ENCODE measurements at places on chromosomes 2 and 18.

DNA sequence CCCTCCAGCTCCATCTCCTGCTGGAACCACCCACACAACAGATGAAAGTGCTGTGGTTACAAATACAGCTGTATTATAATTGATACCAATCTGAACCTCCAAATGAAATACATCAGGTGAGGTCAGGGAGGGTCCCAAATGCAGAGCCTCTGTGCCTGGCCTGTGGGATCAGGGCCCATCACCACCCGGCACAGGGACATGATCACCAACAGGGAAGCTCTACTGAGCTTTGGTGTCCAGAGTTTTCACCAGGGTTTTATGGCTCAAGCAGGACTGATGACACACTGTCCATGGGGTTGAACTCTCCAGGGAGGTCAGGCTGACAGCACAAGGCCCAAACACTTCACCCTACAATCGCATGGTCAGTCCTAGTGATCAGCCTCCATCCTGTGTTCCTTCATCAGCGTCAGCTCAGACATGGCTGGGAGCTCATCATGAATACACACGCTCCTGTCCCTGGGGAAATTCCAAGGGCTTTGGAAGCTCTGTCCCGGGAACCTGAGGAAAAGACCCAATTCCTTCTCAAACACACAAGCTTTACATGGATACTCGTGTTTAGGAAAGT is 3.9 kb upstream of the PXDN start:
- no peak for DNase-seq

- no peak for DNase-seq
Measured at GRCh38 chr2:100391735-100392515, 25.5 kb downstream of the CHST10 start.

DNA sequence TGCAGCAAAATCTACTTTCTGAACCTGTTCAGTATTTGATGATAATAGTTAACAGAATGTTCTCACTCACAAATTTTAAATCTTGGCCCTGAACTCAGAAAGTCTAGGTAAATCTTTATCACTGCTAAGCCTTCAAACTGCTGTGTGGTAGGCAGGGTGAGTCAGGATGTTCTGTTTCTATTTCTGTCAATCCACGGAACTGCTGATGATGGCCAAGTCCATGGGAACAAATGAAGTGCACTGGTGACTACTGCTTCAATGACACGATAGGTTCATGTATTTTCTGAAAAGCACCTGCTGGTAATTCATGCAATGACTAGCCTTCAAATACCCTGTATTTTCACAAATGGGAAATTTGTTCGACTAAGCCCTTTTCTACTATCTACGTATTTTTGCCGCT is 14.2 kb downstream of the NIFK start:
- peak; percentile 17 for DNase-seq

DNA sequence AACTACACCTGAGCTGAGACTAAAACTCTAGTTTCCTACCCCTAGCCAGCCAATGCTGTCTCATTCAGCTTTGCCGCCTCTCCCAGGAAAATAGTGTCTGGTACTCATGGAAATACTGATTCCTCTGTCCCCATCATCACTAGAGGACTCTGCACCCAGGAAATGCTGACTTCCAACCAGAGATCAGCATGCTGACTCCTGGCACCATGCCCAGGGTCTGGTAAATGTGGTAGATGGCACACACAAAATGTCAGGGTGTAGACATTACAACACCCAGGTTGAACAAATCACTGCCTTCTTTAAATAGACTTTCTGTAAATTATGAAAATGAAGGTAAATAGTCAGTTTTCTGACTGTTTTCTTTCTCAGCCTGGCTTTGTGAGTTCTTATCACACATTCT is 307.3 kb upstream of the CHAC2 start:
- no peak for DNase-seq

GRCh38 chr18:75581336-75582131 is 154.0 kb upstream of the SMIM21 start:
- no peak for DNase-seq

- DNase-seq: no peak
Measured at GRCh38 chr2:36731941-36732672, 35.6 kb downstream of the VIT start.

- DNase-seq: no peak
Measured at GRCh38 chr2:9373047-9373446, 50.3 kb downstream of the ITGB1BP1 start.

DNA sequence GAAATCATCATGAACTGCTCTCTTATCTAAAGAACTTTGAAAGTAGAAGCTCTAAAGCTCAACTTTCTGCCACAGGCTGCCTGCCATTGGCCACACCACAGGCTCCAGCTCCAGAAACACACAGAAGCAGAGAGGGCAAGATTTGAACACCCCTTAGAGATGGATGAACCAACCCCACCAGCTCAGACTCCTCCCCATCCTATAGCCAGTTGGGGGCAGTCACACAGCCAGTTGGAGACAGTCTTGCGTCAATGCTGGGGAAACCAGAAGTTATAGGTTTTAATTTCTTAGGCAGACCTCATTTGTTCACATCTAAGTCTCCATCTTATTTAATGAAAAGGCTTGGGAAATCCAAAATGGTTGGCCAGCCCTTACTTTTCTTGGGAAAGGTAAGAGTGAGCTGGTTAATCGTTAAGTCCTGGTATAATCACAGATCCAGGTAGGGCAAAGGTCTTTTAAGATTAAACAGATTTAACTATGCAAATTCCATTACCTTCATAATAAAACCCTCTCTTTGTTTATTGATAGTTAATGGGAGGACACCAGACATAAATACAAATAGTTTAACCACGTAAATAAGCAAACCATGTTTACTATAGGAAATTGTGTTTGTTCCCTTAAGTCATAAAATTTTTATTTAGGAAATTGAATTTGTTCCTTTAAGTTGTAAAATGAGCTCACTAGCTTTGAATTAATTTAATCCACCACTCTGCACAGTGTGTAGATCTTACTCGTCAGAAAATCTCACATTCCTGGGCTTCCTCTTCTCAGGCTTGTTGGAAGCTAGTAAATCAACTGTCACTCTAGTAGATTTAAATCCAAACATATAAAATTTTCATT is 28.0 kb downstream of the MRO start:
- no peak for DNase-seq

DNA sequence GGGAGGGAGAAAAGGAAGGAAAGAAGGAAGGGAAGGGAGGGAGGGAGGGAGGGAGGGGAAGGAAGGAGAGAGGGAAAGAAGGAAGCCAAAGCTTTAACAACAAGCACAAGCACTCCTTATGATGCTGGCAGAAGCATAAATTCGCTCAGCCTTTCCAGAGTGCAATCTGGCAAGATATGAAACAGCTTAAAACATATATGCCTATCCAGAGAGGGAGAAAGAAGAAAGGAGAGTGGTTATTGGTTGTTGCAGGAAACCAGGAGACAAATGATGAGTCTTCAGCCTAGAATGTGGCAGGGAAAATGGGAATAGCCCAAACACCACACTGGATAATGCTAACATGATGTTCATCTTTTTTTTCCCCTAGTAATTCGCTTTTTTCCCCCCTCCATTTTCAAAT is 64.0 kb downstream of the STPG4 start:
- DNase-seq: no peak

GRCh38 chr2:19774805-19775176 is 127.0 kb downstream of the TTC32 start:
- no peak for DNase-seq

- DNase-seq: no peak
Measured at GRCh38 chr2:109243526-109244303, 114.7 kb downstream of the SH3RF3 start.

DNA sequence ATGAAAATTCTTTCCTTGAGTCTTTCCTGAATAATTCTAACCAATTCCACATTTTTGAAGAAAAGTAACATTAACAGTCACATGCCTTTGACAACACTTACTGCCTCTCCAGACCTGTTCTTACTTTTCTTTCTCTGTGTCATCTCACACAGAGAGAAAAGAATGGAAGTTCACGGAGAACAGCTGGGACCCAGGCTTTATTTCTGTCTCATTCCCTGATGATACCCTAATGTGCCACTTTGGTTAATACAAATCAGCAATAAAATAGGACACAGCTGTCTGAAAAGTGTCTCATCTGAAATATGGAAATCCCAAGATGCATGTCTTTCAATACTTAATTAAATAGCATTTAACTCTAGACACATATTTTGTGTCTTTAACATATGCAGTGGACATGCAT is 42.1 kb upstream of the RAB27B start:
- no peak for DNase-seq

DNA sequence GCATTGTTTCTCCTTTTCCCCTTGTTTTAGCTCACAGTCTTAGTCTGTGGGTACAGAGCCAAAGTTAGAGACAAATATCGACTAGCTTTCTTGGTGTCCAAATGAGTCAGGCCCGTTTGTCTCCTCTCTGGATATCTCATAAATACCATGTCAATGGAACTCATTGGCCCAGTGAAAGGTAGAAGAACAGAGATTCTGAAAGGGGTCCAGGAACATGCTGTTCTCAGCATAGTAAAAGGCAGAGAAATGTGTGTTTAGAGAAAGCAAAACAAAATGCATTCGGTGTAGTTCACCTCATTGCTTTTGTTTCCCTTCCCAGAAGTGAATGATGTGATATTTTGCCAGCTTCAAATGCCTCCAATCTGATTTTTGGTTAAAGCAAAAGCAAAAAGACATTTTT is 238.6 kb upstream of the SLC8A1 start:
- DNase-seq: no peak

- DNase-seq: peak; percentile 42
Measured at GRCh38 chr2:3780477-3781402, 77.4 kb downstream of the DCDC2C start.

- DNase-seq: no peak
Measured at GRCh38 chr2:170660409-170660808, 54.7 kb upstream of the SP5 start.

GRCh38 chr2:176493226-176493825 is 224.1 kb downstream of the MTX2 start:
- DNase-seq: no peak
